ENCODE measurements at places on chromosomes 1 and 21.

GRCh38 chr1:223730479-223731132, 18.3 kb downstream of the CAPN2 start:
- no peak for DNase-seq

GRCh38 chr1:149942885-149943284, 6.2 kb upstream of the MTMR11 start:
- DNase-seq = no peak

DNA sequence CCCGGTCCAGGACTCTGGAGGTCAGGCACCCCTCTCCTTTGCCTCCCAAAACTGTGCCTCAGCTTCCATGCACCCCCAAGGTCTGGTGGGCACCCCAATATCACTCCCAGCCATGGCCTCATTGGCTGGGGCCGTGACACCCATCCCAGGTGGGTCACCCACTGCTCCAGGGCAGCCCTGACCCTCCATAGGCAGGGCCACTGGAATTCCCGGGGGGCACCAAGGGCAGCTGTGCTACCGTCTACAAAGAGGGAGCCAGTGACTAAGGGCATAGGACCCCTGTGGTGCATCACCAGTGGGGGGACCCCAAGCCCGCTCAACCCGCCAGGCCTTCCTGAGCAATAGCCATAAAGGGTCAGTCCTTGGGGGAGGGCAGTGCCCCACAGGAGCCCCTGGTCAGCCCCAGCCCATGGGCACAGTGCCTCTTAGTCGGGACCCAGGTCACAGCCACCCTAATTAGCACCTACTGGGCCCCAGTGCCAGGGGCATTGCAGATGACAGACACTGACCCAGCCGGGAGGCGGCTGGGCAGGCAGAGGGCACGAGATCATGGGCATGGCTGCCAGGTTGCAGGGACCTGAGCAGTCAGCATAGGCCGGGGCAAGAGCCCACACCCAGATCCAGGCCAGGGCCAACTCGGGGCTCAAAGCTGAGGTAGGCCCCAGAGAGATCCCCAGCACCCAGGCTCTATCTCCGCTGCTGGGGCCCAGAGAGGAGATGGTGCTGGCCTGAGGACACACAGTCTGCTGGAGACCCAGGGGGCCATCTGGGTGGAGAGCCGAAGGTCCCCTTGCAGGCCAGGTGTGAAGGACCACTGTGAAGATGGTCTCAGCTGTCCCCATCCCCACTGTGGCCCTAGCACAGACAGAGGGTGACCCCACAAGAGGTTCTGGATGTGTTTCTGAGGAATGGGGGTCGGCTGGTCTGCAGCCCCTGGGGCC, 19.0 kb upstream of the ARF1 start:
- no peak for DNase-seq

DNA sequence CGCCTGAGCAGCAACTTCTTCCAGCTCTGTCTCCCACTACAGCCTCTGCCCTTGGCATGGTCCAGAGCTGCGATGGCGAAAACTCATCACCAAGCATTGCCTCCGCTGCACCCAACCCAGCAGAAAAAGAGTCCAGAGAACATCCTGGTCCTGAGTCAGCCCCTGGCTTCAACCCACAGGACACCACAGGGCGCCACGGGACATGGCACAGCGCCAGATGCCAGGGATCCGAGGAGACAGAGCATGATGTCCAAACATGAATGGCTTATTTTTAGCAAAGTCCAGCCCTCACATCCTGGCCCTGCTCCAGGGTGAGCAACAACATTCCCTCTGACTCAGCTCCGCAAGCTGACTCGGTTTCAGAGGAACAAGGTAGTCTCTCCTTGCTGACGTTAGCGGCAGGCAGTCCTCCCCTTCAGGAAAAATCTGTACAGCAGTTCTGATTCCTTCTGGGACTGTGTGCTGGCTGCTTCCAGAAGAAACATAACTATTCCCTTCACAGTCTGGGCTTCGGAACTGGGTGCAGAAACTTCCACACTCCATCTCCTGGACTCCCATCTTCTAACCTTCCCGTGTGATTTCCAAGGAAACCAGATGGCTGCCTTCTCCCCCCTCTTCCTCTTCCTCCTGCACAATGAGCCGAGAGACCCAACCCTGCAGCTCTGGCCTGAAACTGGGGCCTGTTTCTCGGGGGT, 131.3 kb downstream of the TOMM20 start:
- DNase-seq = peak; percentile 100

- peak; percentile 52 for DNase-seq
Measured at GRCh38 chr1:212699104-212699624, 476 bp downstream of the BATF3 start.

DNA sequence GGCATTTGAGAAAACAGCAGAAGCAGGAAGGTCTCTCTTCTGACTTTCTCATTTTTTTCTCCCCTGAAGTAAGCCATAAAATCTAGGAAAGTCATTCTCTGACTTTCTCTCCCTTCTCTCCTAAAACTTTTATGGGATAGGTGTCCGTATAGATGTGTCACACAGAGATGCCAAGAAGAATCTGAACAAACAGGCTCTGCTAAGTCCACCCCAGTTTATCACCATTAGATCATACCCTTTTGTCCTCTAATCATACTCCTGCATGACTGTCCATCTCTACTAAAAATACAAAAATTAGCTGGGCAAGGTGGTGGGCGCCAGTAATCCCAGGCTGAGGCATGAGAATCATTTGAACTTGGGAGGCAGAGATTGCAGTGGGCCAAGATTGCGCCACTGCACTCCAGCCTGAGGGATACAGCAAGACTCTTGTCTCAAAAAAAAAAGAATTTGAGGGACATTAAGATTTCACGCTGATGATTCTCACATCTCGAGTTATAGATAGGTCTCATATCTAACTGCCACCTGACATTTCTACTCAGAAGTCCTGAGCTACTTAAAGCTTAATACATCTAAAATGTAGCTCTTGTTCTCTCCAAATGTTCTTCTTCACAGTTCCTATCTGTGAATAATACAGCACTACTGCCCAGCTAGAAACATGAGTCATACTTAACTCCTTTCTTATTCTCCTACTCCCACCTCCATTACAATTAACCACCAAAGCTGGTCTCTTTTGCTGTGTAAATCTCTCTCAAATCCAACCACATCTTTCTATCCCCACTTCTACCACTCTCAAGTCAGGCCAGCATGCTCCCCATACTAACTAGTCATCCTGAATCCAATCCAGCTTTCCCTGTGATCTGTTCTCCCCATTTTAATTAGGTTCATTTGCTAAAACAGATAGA, 47.7 kb downstream of the ZNF644 start:
- peak; percentile 76 for DNase-seq

GRCh38 chr1:3053986-3054385, 15.0 kb upstream of the PRDM16 start:
- no peak for DNase-seq

- peak; percentile 13 for DNase-seq
Measured at GRCh38 chr1:219120624-219121544, 52.8 kb upstream of the LYPLAL1 start.

- DNase-seq = no peak
Measured at GRCh38 chr1:27332536-27333281, 9.1 kb upstream of the SYTL1 start.

- DNase-seq = no peak
Measured at GRCh38 chr1:168129933-168130332, 6.8 kb downstream of the GPR161 start.

DNA sequence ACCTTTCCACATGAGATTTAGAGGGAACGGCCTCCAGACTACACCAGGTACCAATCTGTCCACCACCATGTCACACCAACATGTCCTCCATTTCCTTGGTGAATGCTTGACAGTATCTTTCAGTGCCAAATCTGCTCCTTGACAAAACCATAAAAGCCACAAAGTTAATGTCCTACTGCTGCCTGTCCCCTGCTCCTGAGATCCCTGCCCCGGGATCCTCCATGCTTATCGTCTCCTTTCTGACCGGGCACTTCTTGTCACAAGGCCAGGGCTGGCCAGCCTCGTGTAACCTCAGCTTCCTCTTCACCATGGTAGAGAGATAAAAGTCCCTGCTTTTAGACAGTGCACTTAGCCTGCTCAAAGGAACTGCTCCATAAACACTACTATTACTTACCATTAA, 136.2 kb downstream of the NAV1 start:
- DNase-seq = peak; percentile 68

DNA sequence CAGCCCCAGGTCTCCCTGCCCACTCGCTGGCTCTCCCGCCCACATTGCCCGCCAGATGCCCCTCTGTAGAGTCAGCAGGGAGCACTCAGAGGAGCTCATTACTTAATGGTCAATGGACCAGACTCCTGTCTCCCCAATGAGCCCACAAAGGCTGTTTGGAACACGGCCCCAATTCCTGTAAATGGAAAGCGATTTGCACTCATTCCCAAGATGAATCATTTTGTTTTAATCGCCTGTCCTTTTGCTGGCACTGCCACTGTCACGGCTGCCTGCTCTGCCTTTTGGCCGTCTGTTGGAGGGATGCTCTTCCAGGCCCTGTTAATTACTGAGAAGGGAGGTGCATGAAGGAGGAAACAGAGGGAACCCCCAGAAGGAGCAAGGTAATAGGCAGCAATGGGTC, 44.8 kb upstream of the ATP2B4 start:
- peak; percentile 63 for DNase-seq

GRCh38 chr1:247552231-247552630, 3.3 kb downstream of the GCSAML start:
- no peak for DNase-seq

DNA sequence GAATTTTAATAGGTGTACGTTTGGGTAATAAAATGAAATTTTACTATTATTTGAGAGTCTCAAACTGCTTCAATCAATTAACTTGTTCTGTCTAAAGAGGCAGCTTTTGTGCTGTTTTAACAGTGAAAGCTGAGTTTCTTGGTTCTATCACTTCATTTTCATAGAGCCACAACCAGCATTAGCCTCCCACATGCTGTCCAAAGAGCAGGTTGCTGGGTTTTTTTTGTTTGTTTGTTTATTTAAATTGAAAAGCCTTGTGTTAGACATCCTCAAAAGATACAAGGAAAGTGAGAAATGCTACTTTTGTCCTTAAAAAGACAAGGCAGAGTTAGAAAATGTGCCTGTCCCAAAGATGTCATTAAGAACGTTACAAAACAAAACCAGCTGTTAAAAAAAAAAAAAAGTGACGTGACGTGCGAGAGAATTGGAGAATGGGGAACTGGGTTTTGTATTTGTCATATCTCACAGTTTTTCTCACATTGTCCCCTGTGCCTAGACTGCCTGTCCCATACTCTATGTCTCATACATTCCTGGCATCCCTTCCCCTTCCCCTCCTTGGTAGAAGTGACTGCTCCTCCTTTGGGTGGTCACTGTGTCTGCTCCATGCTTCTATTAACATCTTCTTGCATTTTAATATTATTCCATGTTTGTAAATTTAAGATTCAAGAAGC, 63.1 kb upstream of the CD34 start:
- DNase-seq = no peak

- no peak for DNase-seq
Measured at GRCh38 chr1:39272027-39272797, 67.7 kb downstream of the MACF1 start.

- DNase-seq = no peak
Measured at GRCh38 chr1:27138927-27139326, 16.0 kb downstream of the SLC9A1 start.

DNA sequence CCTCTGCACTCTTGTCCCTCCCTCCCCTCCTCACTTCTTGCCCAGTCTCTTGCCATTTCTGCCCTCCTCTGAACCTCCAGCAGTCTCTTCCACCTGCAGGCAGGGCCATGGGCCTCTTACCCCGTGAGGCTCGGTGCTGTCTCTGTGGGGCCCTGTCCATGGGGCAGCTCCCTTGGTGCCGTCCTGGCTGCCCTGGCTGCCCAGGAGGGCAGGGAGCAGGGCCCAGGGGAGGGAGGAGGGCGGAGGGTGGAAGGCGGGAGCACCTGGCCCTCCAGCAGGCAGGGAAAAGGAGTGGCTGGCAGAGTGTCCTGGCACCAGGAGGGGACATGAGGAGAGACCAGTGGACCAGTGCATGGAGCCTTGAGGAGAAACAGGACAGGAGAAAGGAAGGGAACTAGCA, at the start of gene RORC:
Gene RORC, minus strand, starts transcription at position 198 of the 400 bp plus-strand sequence. Its CDS starts 38 bp downstream, at position 160.
- no peak for DNase-seq

GRCh38 chr1:77926561-77927357, 38.3 kb downstream of the NEXN start:
- no peak for DNase-seq

DNA sequence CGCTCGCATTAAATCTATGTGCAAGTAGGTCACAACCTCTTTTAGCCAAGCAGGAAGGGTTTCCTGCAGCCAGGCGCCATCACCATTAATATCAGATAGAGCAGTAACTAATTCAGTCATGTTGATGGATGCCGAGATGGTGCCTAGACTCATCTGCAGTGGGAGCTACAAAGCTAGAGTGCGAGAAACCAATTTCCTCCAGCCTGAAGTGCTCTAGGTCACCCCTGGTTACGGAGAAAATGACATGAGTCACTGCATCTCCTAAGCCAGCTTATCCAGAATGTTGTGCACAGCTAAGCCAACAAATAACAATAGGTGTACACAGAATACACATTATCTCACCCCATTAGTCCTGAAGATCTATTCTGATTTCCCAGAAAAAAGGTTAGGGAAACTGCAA, 36.0 kb downstream of the OVAAL start:
- DNase-seq = peak; percentile 61

- DNase-seq = no peak
Measured at GRCh38 chr21:42299324-42300044, 15.7 kb downstream of the TFF3 start.

GRCh38 chr1:18130356-18130755, 22.8 kb downstream of the IGSF21 start:
- no peak for DNase-seq

DNA sequence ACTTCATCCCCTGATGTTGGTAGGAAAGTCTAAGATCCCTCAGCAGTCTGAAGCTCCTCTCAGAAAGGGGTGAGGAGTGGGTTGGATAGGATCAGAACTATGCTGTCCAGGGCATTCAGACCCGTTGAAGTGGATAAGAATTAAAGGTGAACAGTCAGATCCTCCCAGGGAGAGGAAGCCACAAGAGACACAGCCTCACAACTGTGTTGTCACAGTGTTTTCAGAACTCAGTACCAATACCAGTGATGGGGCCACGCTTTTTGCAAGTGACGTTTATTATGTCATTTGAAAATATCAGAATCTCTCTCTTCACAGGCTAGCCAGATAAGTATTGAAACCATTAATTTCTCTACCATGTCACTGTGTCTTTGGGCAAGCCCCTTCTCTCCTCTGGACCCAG, 15.4 kb upstream of the EPS15 start:
- no peak for DNase-seq

DNA sequence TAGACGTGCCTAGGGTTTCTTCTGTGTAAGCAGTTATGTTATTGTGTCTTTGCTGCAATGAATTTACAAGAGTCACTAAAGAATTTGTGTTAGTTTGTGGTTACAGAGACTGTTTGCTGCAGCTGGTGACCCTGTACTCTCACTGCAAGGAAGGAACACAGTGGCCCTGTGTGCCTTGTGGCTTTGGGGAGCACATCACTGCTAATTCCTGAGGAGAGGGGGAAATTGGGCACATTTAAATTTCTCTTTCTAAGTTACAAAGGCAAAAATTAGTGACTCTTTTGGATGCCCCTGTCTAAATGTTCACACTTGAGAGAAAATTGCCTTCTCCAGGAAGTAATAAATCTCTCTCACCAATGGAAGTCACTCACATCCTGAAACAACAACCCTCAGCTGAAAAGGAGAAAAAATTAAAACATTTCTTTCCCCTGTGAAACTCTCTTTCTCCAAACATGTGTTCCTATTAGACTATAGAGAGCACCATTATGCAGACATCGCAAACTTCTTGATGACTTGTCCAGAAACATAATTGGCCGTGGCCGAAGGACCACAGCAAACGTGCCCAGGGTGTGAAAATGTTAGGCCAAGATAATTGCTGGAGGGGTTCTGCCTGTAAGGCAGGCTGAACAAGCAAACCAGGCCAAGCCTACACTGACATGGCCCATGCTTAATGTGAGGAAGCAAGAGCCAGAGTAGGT, 32.3 kb upstream of the SPAG17 start:
- peak; percentile 9 for DNase-seq
